ENCODE measurements at places on chromosomes 12 and 14.

GRCh38 chr12:110244829-110245228, 36.2 kb upstream of the ATP2A2 start:
- DNase-seq = no peak

DNA sequence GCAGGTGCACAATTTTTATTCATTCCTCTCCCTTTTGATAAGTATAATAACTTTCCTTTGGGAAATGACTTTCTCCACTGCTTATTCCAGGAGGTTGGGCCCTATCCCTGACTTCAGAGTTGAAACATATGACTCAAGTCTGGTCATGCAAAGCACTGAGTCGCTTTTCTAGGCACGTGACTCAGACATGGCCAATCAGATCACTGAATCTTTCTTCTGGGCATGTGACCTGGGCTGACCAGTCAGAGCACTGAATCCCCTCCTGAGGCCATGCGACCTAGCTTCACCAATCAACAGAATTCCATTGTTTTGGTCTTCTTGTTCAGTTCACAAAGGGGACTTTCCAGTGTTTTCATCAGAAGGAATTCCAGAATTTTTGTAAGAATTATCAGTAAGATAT, 377.1 kb upstream of the KITLG start:
- no peak for DNase-seq

GRCh38 chr14:29955087-29955486, 27.4 kb upstream of the PRKD1 start:
- DNase-seq = no peak

- DNase-seq = peak; percentile 93
Measured at GRCh38 chr12:111685811-111686573, at the start of the genes ACAD10 and BRAP. Gene ACAD10 (plus strand): TSS chr12:111686053. CDS start chr12:111692710, 6,657 bp downstream. Gene BRAP (minus strand): TSS chr12:111685956. CDS start chr12:111685792, 164 bp downstream.

- no peak for DNase-seq
Measured at GRCh38 chr14:99202516-99202915, 69.5 kb downstream of the BCL11B start.

GRCh38 chr14:23249824-23250223, 12.1 kb downstream of the RNF212B start:
- DNase-seq = no peak

DNA sequence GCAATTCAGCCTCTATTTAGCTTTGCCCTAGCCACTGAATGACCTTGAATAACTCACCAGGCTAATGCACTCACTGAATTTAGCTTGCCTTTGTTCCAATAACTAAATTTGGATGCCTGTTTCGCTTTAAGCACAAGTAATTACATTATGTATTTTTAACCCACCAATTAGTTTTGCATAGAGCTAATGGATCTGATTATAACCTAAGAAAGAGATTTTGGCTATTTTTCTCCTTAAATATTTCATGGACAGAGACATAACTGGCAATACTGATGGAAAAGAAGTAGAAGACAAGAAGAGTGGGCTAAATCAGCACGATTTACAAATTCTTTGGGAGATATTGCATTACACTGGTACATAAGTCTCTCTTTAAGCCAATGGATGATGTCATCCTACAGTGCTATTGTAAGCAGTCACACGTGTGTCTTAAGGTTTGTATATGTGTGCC, 85.7 kb downstream of the AKAP6 start:
- DNase-seq = no peak

GRCh38 chr14:70008284-70009262, 129.4 kb downstream of the SMOC1 start:
- no peak for DNase-seq

DNA sequence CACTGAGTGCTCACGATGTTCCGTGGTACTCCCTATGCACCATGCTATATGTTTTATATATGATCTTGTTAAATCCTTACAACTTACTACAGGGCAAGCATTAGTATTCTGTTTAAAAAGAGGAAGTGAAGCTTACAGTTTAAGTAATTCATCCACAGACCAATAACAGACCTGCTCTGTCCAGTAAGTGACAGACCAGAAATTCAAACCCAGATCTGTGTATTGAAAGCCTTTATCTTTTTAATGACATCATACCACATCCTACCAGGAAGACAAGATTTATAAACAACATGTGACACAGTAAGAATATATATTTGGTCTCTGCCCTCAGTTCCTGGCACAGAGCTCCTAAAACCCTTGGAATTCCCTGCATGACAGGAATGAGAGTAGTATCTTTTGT, 206.5 kb downstream of the STXBP6 start:
- no peak for DNase-seq

DNA sequence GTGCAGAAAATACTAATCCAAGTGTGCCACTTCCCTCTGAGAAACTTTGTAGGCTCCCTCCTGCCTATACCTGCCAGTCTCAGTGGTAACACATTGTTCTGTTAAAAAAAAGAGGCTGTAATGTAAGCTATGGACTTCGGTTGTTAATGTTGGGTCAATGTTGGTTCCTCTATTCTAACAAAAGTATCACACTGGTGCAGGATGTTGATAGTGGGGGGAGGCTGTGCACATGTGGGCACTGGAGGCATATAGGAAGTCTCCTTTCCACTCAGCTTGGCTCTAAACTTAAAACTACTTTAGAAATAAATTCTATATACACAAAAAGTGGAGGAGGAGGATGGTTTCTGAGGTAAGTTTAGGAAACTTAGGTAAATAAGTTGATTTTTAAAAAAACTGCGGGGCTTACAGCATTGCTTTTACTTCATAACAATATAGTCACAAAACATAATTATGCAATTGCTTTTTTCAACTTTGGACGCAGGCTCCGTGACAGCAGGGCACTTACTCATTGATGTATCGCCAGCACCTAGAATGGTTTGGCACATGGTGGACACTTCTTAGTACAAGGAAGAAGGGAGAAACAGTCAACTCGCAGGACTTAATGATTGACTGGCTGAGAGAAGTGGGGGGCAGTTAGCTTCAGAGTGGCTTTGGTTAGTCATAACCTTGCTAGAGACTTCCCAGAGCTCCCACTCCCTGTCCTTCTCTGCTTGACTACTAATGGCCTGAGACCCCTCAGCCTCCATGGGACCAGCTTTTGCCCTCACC, 7.9 kb upstream of the NYNRIN start:
- no peak for DNase-seq

DNA sequence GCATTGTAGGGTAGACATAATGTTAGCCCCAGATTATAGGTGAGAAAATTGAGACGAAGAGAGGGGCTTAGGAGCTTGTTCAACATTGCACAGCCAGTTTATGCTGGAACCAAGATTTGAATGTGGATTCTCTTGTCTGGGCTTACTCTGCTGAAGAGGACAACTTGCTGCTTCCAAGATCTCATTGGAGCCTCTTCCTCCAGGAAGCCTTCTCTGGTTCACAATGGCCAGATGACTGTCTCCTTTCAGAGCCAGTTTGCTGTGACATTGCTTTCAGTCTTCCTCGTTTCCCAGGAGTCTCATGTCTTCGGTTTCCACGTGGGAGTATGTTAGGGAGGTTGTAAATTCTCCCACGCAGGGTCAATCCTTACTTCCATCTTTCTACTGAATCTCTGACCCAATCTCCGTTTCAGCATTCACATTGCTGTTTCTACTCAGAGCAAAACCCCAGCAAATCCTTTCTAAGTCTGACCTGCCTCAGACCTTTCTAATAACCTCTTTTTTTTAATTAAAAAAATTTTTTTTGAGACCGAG, 62.2 kb upstream of the LHX5 start:
- no peak for DNase-seq

- no peak for DNase-seq
Measured at GRCh38 chr14:65320661-65321308, 91.7 kb upstream of the FUT8 start.

DNA sequence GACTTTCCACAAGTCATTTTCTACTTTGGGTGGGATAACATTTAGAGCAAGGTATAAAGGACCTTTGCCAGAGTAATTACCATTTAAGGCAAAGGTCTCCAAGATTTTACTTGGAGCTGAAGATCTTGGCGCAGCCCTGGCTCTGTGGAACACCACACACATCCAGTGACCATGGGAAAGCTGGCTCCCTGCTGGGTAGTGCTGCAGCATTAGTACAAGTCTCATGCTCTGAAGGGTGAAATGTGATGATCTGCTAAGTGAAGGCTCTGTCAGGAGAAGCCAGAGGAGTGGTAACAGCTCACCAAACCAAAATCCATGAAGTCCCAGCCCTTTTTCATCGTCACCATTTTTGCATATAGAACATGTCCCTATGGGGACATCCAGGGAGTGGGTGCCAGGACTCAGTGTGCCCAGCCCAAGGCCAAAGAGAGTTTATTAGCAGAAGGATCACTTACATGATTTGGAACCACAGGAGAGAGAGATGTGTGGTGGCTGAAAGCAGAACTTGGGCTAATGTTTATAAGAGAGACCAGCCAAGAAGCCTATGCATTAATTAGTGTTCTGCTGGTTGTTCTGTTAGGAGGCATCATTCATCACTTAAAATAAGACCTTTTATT, 110.7 kb downstream of the SLC38A6 start:
- no peak for DNase-seq

DNA sequence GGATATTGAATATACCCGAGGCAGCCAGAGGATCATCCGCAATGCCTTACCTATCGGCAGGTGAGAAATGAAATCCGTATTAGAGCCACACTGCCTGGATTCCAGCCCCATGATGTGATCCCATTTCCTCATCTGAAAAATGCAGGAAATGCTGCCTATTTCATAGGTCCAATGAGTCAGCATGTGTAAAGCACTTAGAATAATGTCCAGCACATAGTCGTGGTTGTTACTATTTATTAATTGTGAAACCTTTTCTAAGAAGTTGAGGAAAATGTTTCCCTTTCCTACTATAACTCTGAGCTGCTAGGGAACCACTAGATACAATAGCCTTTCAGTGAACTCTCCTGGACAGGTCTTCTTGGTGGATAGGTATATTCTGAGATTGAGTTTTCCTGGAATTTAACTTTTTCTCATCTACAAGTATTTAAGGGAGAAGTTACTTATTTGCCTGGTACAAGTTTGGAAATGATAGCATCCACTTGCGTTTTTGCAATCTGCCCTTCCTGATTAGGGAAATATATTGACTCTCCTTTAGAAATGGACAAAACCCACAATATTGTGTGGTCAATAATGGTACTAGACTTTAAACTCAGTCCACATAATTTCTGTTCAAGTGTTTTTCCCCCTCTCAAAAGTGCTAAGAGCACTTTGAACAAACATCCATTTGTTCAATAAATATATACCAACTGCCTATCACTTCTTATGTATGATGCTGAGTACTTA, 12.2 kb downstream of the POLR3B start:
- no peak for DNase-seq

- DNase-seq = no peak
Measured at GRCh38 chr12:14564336-14564959, 3.2 kb downstream of the PLBD1 start.

GRCh38 chr12:48854488-48854887, 2.5 kb upstream of the DDX23 start:
- no peak for DNase-seq

DNA sequence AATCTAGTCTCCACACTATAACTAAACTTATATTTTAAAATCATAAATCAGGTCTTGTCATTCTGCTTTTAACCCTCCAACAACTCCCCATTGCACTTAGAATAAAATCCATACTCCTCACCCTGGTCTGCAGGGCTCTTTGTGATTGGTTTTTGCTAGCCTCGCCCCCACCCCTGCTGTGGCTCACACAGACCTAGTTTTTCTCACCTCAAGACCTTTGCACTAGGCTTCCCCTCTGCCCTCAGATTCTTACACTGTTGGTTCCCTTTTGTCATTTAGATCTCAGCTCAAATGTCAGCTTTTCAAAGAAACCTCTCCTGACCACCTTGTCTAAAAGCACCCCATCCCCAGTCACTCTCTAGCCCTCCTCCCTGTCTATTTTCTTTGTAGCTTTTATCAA, 10.7 kb upstream of the LHX5 start:
- DNase-seq = no peak

- no peak for DNase-seq
Measured at GRCh38 chr14:61064210-61064609, 83.2 kb downstream of the SLC38A6 start.

DNA sequence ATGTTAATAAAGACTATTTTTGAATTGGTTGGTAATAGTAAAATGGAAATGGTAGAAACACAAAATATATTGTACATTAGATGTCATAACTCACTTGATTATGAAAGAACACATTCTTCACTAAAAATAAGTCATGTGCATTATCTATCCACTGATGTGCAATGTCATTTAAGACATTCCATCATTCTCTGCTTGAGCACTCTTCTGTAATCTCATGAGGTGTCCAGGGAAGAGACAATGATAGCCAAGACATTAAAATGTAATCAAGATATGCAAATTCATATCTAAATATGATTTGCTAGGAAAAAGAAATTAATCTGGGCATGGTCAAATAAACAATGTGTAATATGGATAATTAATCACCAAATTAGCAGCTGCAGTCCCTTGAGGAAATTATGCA, 422.5 kb downstream of the BTG1 start:
- no peak for DNase-seq

DNA sequence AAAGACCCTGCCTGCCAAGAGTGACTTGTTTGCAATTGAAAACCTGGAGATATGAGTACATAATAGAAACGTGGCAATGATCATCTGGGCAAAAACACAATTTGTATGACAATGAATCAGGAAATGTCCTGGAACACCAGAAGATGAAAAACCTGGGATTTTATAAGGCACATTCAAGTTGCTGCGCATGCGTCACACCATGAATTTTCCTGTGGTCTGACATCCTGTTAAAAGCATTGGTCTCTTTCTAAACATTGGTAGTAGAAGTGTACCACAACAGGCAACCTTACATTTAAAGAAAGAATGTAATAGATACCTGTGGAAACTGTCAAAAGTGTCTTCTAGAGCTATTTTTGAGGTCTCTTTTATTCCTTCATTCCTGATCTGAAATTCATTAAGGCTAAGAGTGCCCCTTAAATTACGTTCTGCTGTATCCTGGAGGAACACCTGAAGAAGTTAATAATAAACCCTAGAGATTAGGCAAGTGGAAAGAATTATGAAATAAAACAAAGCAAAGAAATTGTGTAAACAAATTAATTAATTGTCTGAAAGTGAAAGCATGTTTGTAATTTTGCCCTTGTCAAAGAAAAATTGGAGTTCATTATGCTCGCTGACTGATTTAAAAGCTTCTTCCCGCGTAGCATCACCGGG, 676.5 kb downstream of the DIO2 start:
- DNase-seq = peak; percentile 28

- no peak for DNase-seq
Measured at GRCh38 chr12:80154261-80154660, 54.9 kb downstream of the OTOGL start.

DNA sequence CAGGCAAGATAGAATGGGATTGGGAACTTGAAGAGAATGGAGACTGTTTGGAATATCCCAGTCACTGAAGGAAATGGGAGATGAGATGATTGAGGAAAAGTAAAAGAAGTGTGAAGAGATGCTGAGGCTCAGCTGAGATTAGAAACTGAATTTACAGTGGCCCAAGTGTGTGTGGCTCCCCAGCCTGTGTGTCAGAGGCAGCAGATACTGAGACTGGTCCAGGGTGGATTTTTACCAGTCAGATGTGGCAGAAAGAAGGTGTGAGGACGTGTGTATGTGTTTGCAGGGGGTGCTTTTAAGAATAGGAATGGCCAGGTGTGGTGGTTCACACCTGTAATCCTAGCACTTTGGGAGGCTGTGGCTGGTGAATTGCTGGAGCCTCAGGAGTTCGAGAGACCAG, 42.9 kb downstream of the PRKCH start:
- no peak for DNase-seq
